ENCODE measurements at places on chromosomes 2 and 18. TPM values are rescaled to one million over a fixed set of nuclear protein-coding genes. Genes with fewer than 3 reads are reported as not detected.

EVX2 gene
- total RNA-seq: not detected

SLC39A6 gene
- 35.4 TPM for total RNA-seq

CCBE1 gene
- total RNA-seq: 2.9 TPM

SAG gene
- total RNA-seq: not detected

CCDC178 gene
- total RNA-seq: 2.2 TPM

CTAGE1 gene
- not detected for total RNA-seq

NPAS2 gene
- 21.7 TPM for total RNA-seq

DSG4 gene
- not detected for total RNA-seq

FEV gene
- total RNA-seq: not detected

SERPINB13 gene
- total RNA-seq: not detected

MDH1B gene
- 1.1 TPM for total RNA-seq

RAPH1 gene
- total RNA-seq: 17.4 TPM

GAREM1 gene
- 8.7 TPM for total RNA-seq
